Breast epithelium (tissue), 4 donors: ENCODE measurements at places on chromosomes 6 and 20. TPM values are rescaled to one million over a fixed set of nuclear protein-coding genes. Genes with fewer than 3 reads are reported as not detected.

DNA sequence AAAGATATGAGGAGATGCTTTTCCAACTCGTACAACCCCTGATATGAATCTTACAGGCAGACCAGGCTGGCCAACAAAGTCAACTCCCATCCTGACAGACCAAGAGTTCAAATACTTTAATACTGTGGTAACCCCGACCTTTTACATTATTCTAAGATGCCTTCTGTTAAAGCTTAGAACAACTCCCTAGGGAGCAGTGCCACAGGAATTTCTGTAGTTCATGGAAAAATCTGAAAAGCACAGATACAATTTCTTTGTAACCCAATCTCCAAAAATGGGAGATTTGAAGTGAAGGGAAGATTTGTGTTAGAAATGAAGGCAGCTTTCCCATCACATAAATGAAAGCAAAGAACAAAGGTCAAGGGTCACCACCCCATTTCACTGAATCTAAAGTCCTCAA lies 151.3 kb upstream of the BEND6 start:
- H3K27me3 ChIP-seq, result no peaks in the 10 kb centered on the region
- no peak overlapping the region for H3K4me3 ChIP-seq
- no peaks in the 10 kb centered on the region for H3K36me3 ChIP-seq
- no peaks in the 10 kb centered on the region for H3K4me1 ChIP-seq

DNA sequence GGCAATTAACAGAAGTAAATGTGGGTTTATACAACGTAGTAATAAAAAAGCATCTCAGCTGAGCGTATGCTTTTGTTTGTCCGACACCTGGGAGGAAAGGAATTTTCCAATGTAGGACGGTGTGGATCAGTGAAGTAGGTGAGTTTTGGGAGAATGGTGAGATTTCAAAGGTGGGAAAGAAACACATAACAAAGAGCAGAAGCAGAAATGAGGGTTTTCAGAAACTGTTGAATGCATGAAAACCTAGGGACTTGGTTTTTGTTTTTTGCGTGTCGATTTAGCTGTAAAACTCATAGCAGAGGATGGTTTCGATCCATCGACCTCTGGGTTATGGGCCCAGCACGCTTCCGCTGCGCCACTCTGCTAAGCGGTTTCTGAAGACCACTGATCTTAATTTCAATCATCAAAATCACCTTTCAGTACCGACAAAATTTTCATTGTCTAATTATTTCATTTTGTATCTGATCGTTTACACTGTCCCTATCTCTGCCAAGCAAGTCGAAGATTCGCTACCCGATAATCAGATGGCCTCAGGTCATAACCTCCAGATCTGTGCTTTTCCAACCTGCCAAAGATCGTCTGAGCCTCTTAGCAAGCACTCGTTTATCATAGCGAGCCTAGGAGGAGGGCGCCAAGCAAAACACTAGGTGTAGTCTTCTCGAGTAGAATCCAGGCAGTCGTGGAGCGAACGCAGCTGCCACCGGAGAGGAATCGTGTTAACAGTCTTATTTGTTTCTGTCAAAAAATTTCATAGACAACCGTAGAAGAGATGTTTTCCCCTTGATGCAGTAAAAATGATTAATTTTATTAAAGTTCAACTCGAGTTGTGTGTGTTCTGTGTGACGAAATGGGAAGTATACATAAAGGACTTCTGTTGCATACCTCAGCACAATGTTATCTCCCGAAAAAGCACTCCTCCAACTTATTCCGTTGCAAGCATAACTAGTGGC lies 20.9 kb upstream of the POM121L2 start:
- H3K27me3 ChIP-seq, result peaks cover 40% of the 10 kb centered on the region
- no peak overlapping the region for H3K27ac ChIP-seq
- no peaks in the 10 kb centered on the region for H3K36me3 ChIP-seq
- H3K4me1 ChIP-seq, result no peaks in the 10 kb centered on the region

DNA sequence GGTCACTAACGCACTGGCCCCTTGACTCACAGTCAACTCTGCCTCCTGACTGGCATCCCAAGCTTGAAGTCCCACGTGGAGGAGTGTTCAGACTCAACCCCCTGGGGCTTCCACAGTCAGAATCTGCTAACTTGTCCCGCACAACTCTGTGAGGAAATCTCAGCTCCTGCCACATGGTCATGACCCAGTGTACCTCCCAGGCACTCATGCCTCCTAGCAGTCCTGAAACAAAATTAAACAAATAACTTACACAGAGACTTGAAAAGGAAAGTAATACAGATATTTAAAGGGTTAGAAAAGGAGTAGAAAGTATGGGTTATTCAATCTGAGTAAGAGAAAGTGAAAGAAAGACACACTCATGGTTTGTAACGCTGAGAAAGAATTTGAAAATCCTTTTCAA lies 134.9 kb downstream of the GMDS start:
- H3K27ac ChIP-seq, result no peak overlapping the region
- H3K27me3 ChIP-seq, result no peaks in the 10 kb centered on the region

Gene FOXC1
- total RNA-seq, result 7.5 TPM
